ENCODE measurements at places on chromosomes 11 and 22.

GRCh38 chr11:61004180-61004611 lies 32.7 kb downstream of the CD6 start:
- no peak for DNase-seq

GRCh38 chr22:23267226-23268043 lies 87.1 kb downstream of the BCR start:
- DNase-seq = no peak

- no peak for DNase-seq
Measured at GRCh38 chr11:17807034-17807433, 72.5 kb downstream of the KCNC1 start.

GRCh38 chr11:8336356-8337129 lies 72.9 kb upstream of the LMO1 start:
- DNase-seq = no peak

GRCh38 chr22:25623851-25624250 lies 59.4 kb downstream of the GRK3 start:
- no peak for DNase-seq

GRCh38 chr11:119639642-119640205 lies 89.3 kb downstream of the NECTIN1 start:
- no peak for DNase-seq

GRCh38 chr11:74025467-74026166 lies 16.7 kb upstream of the UCP3 start:
- no peak for DNase-seq

DNA sequence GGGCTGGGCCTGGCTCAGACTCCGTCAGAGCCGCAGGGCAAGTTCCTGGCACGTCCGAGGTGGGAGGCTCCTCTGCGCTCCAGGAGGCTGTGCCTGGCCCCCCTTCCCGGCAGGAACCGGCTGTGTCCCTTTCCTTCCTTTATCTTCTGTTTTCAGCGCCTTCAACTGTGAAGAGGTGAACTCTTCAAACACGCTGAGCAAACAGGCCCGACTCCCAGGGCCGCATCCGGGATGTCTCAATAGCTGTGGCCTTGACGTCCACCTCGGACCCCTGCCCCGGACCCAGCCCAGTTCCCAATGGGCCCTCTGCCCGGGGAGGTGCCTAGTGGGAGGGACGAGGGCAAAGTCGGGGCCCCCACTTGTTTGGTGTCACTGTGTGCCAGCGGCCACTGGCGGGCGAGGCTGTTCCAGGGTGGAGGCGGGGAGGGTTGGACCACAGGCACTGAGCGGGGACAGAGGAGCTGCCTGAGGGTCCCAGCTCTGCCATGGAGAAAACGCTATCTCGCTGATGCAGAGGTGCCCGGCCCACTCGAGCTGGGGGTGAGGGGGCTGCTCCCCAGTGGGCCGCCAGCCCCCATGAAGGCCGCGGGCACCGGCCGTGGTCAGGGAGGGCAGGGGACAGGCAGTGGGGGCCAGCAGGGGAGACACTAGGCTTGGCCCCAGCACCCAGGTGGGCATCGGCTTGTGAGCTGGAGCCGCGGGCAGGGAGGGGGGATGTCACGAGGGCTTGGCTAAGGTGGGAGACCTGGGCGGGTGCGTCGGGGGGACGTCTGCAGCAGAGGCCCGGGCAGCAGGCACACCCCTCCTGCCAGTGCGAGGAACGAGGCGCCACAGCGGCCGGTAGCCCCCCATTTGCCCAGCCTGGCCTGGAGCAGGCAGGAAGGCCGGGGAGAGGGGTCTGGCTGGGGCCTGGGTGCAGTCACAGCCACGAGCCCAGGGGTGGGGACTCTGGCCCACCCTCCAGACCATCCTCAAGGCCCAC lies 2.7 kb upstream of the MUC5B start:
- DNase-seq = no peak

Measured in CD4-positive, alpha-beta T cell (primary cell).